ENCODE measurements at places on chromosomes 5 and 9.

DNA sequence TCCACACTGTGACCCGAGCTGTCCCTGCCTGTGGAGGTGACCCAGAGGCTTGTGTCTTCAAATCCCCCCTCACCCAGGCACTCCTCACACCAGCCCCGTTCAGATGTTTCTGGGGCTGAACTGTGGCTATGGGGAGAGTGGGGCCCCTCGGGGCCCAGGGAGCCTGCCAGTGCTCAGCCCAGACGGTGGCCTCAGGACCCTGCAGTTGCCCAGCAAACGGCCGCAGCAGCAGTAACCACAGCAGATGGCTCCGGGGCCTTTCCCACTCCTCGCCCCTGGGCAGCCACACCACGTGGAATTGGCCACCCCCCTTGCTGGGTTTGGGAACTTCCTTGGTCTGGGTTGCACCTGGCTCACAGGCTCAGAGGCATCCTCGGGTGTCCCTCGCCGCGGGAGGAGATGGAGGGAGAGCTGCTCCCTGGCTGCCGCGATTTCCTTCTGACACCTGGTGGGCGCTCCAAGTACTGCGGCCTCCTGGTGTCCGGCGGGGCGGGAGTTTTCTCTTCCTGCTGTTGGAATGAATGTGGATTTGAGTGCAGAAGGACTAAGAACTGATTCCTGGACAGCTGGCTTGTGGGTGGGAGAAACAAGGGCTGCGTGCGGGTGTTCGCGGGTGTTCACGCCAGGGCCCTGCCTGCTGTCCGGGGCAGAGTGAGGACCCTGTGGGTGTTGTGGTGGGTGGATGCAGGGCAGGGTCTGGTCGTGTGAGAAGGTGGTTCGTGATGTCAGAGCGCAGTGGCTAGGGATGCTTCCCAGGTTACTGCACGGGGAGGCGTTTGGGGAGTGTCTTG is 97.5 kb downstream of the COL5A1 start:
- no peak for DNase-seq

GRCh38 chr9:69532396-69532795 is 139.8 kb downstream of the APBA1 start:
- no peak for DNase-seq

DNA sequence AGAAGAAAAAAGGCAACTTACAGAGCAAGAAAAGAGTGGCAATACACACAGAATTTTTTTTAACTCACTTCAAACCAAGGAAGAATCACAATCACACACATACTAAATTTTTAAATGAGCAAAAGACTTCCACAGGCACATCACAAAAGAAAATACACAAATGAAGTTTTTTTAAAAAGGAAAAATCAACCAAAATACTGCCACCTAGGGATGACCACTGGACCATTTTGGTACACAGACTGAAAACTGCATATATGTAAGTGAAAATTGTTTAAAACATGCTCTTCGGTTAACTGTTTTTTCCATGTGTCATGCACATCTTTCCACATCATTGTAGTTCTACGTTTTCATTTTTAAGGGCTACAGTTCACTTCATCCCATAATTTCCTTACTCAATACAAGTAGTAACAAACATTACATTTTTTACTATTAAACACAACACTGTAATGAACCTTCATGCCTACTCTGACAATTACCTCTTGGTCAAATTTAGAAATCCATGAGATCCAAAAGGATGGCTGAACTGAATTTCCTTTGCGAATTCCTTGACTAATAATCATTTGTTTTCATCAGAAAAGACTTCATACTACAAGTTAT is 79.0 kb downstream of the FBXW11 start:
- no peak for DNase-seq

- DNase-seq, result no peak
These were observed 525 bp upstream of the AK3 start for GRCh38 chr9:4741365-4742089.

DNA sequence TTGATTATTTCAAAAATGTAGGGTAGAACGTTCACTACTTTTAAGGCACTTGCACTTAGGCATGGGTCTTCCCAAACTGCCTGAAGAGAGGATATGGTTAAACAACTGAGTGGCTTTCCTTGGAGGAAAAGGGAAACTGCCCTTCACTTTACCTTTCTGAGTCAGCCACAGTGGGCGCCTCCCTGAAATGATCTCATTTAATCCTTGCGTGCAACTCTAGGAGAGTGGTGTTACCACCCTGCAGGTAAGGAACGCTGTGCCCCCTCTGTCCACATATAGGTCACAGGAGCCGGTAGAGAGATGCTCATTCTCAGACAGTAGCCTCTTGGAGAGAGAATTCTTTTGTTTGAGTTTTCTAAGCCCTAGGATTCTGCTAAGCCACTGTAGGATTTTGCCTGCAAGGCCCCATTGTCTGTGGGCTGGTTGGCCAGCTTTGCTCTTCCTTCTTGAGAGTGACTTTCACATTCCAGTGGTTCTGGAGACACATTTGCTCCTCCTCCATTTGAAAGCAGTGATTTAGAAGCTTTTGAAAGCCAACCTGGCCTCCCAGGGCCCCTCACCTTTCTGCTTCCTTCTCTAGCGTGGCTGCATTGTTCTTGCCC is 110.3 kb upstream of the CTSL start:
- DNase-seq, result no peak

- DNase-seq, result no peak
These were observed 55.8 kb upstream of the TMC1 start for GRCh38 chr9:72465593-72465984.

DNA sequence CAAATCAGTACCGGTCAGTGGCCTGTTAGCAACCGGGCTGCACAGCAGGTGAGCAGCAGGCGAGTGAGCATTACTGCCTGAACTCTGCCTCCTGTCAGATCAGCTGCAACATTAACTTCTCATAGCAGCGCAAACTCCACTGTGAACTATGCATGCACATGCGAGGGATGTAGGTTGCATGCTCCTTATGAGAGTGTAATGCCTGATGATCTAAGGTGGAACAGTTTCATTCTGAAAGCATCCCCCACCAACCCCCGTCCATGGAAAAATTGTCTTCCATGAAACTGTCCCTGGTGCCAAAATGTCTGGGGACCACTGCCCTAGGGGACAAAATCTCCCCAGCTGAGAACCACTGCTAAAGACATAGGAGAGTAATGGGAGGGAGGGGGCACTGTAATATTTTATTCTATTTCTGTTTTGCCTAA is 51.1 kb downstream of the P4HA2 start:
- DNase-seq, result no peak

DNA sequence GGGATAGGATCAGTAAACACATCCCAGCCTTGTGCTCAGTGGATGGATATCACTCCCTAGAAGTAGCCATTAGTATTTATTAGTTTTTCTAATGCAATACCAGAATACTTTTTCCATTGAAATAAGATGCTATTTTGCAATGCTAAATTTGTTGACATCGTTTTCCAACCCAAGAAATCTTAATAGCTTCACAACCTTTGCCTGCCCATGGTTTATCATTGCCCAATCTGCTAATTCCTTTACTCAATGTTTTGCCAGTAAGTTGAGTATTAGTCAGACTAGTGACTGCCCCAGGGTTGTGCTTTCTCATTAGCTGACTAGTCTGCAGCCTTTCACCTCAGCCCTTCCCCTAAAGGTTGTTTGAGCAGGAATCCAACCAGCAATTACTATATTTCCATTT is 62.9 kb downstream of the NREP start:
- no peak for DNase-seq

GRCh38 chr5:5882706-5883105 is 460.2 kb downstream of the ICE1 start:
- no peak for DNase-seq

DNA sequence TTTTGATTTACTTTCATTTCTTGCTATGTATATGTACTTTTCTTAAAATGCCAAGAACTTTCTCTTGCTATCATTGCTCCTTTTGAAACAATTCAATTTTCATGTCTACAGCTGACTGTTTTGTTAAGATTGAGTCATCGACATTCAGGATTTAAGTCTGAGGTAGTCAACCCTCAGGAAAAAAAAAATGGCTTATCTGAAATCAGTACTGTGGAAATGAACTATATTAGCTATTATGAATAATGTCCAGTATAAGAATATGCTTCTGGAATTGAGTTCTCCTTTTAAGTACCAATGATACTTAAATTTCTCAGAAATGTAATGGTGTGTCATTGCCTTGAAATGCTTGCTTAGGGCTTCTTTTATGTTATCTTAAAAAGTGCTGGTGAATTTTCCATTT is 37.9 kb downstream of the TNFAIP8 start:
- DNase-seq, result no peak

DNA sequence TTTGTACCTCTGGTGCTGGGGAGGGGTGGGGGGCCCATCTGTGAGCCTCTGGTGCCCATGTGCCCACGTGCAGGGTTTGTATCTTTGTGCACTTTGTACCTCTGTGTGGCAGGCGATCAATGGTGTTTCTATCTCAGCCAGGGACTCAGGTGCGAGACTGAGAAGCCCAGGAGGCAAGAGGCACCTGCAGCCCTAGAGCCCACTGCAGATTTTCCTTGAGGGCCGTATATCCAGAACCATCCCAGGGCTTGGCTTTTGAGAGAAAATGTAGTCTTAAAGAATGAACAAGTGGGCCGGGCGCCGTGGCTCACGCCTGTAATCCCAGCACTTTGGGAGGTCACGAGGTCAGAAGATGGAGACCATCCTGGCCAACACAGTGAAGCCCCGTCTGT is 52.2 kb upstream of the KCNMB1 start:
- no peak for DNase-seq

GRCh38 chr5:178580271-178580955 is 9.8 kb downstream of the COL23A1 start:
- no peak for DNase-seq

DNA sequence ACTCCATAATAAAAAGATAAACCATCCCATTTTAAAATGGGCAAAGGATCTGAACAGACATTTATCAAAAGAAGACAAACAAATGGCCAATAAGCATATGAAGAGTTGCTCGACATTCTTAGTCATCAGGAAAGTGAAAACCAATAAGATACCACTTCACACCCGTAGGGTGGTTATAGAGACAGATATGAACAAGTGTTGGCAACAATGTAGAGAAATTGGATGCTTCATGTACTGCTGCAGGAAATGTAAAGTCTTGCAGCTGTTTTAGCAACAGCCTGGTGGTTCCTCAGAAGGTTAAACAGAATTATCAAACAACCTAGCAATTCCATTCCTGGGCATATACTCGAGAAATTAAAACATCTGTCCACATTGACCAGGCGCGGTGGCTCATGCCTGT is 42.5 kb downstream of the GTF3C4 start:
- DNase-seq, result no peak

GRCh38 chr5:84255315-84255714 is 129.4 kb downstream of the EDIL3 start:
- DNase-seq, result no peak

GRCh38 chr5:103094737-103095136 is 25.2 kb downstream of the GIN1 start:
- DNase-seq, result no peak

- DNase-seq, result no peak
These were observed 29.4 kb downstream of the SYK start for GRCh38 chr9:90830977-90831376.

GRCh38 chr9:86892576-86892975 is 54.7 kb downstream of the GAS1 start:
- DNase-seq, result no peak

DNA sequence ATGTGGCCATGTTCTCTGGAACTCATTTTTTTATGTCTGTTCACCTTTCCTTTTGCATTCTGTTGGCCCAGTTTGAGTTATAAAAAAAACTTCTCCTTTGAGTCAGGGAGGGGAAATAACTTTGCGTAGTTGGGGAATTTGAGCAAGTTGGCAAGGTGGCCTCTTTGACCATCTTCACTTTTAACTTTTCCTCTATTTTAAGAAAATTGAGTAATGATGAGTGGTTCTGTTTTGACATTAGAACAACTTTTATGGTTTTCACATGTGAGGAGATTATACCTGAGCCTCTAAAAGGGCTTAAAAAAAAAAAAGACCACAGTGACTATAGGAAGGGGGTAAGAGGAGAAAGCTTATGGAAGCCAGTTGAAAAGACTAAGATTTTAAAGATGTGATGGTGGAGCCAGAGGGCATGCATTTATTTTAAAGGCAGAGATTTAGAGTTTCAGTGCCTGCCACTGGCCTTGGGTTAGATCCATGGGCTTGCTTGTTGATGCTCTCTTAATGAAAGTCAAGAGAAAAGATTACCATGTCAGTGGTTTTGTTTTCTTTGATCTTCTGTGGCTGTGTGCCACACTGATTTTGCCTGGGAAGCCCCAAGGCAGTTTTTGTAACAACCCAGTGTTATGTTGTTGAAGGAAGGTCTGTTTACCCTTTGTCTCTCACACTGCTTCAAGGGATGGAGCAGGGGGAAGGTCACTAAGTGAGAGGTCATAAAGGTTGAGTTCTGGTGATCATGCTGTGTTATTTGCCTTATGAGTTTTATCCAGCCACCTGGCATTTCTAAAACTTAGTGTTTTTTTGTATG is 219.7 kb upstream of the CD180 start:
- DNase-seq, result no peak

- no peak for DNase-seq
These were observed 1.4 kb downstream of the GLIS3 start for GRCh38 chr9:4298255-4299004.

GRCh38 chr9:20671635-20672034 is 12.4 kb upstream of the FOCAD start:
- DNase-seq, result no peak

- DNase-seq, result peak; percentile 47
These were observed 290.0 kb downstream of the ACTL7B start for GRCh38 chr9:108565651-108566378.

- DNase-seq, result no peak
These were observed 8.8 kb downstream of the PAX5 start for GRCh38 chr9:37025071-37025822.

DNA sequence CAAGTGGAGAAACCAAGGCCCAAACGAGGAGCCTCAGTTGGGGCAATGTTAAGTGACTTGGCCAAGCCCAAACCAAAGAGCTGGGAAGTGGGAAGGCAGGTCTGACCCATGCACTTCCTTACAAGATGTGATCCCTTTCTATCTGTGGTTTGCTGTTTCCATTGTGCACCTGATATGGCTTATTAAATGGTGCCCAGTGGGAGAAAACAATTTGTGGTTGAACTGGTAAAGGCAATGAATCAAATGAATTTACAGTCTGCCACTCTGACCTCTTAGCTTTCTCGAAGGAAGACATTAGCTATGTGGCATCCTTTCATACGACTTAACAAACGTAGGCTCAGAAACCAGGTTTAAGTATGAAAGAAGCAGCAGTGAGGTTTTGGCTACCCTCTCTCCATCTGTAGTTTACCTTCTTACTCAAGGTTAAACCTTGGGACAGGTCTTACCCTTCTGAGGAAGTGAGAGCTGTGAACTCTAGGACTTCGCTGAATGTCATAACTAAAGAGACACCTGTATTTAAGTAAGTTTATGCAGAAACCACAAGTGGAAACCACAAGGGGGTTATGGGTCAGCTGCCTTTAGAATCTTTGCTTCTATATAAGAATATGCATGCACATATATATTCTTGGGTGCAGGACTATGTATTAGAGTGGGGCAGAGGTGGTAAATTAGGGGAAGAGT is 100.5 kb upstream of the SPATA31D4 start:
- no peak for DNase-seq
